ENCODE measurements at places on chromosomes 13 and 19.
A peak's percentile ranks its signal among the peaks of the same experiment; 100 is the strongest.

DNA sequence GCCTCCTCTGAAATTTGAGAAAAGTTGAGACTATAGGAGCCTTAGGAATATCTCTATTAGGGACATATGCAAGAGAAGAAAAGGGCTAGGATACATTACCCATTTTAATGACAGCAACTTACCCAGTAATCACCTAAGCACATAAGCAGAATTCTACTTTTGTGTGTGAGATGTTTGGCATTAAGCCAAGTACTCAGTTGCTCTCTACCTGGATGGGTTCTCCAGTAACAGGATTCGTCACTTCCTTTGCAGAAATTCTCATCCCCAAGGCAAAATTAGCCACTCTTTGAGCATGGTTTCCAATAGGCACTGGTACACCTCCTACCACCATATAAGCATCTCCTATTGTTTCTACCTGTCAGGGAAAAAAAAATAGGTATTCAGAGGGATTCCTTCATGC, 95.1 kb downstream of the C13orf42 start:
- no peak for DNase-seq

GRCh38 chr13:99086267-99087097, 108.6 kb upstream of the DOCK9 start:
- peak; percentile 75 for DNase-seq

GRCh38 chr13:100476963-100477362, 111.6 kb downstream of the GGACT start:
- no peak for DNase-seq

DNA sequence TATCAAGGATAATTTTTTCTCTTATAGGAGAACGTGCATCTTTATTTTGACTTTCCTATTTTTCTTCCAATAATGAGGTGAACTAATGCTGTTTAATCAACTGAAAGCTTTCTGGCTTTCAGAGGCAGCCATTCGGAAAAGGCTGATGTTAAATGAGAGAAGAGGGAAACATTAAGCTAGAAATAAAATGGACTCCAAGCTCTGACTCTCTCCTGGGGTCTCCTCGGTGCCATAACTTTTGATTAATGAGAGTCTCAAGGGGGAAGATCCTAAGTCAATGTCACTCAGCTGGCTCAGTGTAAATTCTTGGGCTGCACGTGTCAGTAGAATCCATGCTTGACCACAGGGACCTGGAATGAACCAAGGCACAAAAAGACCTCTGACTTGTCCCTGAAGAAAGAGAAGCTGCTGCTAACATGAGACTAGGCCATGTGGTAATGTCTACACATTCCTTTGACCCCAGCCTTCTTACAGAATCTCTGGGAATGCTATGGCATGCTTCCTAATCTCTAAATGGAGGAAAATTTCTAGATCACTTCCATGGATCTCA, 152.2 kb upstream of the RFC3 start:
- DNase-seq = no peak

- peak; percentile 36 for DNase-seq
These were observed 42.2 kb downstream of the GATAD2A start for GRCh38 chr19:19447536-19448237.

DNA sequence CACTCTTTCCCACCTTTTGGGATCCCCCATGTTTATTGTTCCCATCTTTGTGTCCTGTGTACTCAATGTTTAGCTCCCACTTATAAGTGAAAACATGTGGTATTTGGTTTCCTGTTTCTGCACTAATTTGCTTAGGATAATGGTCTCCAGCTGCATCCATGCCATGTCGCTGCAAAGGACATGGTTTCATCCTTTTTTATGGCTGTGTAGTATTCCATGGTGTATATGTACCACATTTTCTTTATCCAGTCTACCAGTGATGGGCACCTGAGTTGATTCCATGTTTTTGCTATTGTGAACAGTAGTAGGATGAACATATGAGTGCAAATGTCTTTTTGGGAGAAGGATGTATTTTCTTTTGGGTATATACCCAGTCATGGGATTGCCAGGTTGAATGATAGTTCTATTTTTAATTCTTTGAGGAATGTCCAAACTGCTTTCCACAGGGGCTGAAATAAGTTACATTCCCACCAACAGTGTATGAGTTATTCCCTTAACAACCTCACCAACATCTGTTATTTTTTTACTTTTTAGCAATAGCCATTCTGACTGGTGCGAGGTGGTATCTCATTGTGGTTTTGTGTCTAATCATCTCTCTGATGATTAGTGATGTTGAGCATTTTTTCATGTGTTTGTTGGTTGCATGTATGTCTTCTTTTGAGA, 55.7 kb upstream of the MEDAG start:
- DNase-seq = no peak

DNA sequence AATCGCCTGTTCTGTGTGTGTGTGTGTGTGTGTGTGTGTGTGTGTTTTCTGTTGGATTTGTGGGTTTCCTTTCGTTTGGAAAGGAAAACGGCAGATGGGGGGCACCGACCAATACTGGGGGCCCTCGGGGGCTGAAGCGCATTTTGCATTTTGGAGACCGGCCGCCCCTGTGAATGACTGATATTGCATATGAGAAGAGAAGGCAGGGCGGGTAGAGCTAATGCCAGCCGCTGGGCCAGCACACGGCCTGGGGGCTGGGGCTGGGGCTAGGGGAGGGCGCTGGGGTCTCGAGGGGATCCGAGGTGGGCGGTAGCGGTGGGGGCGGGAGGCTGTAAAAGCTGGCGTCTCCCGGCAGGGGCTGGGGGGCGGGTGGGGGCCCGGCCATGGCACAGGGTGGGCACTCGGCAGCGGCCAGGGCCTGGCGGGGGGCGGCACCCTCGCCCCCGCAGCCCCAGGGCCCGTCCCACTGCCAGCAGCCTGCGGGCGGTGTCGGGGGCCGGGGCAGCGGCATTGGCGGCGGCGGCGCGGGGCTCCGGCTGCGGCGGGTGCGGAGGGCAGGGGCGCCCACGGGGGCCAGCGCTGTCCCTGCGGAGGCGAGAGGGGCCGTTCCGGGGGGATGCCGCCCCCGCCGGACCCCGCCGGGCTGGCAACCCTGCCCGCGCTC, 11.2 kb downstream of the ANO8 start:
- DNase-seq = no peak

GRCh38 chr13:50089633-50090032, 74.4 kb downstream of the KCNRG start:
- no peak for DNase-seq

DNA sequence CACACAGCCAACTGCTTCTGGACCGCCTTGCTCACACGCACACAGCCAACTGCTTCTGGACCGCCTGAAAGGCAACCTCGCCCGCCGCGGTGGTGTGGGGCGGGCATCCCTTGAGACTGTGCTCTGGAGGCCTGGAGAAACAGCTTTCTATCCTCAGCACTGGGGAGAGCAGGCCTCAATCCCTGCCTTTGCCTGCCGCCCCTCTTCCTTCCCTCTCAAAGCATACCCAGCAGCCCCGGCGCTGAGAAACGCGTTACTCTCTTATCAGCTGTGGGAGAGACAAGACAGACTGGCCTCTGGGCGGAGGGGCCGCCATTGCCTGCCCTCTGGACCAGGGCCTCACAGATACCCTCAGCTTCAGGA, 2.9 kb downstream of the LIPE start:
- peak; percentile 46 for DNase-seq

DNA sequence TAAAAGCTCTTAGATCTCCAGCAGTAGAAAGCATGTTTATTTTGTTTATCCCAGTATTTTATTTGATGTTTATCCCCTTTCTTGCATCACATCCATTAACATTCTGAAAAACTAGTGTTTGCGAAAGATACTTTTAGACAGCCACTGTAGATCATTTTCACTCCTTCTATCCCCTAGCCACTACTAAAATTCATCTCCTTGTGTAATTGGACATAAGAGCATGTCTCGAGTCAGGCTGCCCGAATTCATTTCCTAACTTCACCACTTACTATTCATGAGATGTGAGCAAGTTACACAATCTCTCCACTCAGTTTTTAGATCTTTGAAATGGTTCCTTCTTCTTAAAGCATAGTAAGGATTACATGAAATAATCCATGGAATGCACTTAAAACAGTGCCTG, 514.0 kb downstream of the KLF5 start:
- DNase-seq = no peak

- no peak for DNase-seq
These were observed 356.9 kb downstream of the NDFIP2 start for GRCh38 chr13:79837741-79838450.

GRCh38 chr13:99459099-99459850, 42.0 kb upstream of the TM9SF2 start:
- no peak for DNase-seq

- DNase-seq = no peak
These were observed 43.0 kb downstream of the ZAR1L start for GRCh38 chr13:32272021-32272683.

GRCh38 chr19:28457620-28458019, 755.3 kb downstream of the UQCRFS1 start:
- no peak for DNase-seq

- DNase-seq = no peak
These were observed 386 bp downstream of the RRAS start for GRCh38 chr19:49639401-49640112.

DNA sequence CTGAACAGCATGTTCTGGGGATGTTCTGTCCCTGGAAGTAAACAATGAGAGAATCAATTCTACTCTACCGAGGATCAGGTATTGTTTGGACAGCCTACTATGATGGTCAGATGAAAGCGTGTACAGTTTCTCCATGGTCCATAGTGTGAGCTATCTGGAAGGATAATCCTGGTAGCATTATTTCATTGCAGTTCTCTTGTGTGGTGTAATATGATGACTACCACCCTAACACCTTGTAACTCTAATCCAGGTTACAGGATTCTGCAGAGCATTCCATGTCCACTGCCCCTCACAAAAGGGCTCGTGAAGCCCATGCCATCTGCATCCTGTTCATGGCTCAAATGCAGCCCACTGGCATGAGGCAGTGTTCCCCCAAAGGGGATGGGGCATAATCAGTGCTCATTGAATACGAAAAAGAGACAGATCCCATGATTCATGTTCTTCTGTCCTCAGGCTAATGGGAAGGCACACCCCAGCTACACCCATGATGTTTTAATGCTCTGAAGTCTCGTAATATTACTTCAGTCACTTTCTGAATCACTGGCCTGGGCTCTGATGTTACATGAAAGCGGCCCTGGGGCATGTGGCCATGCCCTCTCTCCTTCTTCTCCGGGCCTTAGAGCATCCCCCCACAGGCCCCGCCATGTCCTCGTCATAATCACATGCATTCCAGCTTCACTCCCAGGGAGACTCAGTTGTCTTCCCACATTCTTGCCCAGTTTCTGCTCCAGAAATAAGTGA, 68.4 kb downstream of the HSPH1 start:
- DNase-seq = no peak

DNA sequence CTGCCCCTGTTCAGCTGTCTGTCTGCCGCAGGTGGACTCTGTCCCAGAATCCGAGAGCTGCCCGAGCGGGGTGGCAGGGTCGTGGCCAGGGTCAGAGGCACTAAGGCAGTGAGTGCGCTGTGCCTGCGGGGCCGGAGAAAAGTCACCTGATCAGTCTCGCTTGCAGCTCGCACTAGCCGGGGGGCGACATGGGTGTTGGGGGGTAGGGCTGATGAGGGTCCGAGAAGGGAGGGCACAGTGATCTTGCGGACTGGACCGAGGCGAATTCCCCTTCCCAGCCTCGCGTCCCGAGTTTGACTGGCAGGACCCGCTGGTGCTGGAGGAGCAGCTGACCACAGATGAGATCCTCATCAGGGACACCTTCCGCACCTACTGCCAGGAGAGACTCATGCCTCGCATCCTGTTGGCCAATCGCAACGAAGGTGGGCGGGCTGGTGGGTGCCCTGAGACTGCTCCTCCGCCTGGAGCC, 627 bp downstream of the GCDH start:
- DNase-seq = no peak

- no peak for DNase-seq
These were observed 14.2 kb downstream of the FBXO46 start for GRCh38 chr19:45716359-45717130.

DNA sequence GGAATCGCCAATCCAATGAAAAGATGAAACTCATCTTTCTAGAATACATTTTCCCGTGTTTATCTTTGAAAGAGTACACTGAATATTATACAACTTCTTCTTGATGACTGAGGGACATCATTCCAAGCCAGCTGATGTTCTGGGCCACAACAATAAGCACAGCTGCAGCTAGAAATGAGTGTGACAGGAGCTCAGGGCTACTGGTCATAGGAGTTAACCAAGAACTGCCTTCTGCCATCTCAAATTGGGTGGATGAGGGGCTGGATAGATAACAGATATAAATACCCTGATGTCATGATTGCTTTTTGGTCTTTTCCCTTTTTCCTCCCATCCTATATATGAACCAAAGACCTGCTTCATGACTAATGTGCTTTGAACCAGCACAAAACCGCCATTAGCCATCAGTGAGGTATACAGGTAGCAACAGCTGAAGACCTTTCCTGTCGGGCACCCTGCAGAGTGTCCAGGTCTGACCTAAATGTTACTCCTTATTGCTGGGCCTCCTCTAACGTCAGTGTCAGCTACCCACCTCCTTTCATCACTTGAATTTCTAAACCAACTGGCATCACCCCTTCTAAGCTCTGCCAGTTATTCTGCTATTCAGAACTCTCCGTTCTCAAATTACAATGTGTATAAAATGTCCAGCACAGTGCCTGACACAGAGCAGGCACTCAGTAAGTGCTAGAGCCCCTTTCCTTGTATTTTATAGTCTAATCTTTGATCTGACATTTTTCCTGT, 178.2 kb downstream of the ENOX1 start:
- no peak for DNase-seq

- no peak for DNase-seq
These were observed 237.7 kb upstream of the DACH1 start for GRCh38 chr13:72104656-72105180.

GRCh38 chr13:113047587-113047986, 58.0 kb upstream of the F7 start:
- DNase-seq = no peak

- DNase-seq = no peak
These were observed 31.2 kb downstream of the MPHOSPH8 start for GRCh38 chr13:19664481-19665230.

DNA sequence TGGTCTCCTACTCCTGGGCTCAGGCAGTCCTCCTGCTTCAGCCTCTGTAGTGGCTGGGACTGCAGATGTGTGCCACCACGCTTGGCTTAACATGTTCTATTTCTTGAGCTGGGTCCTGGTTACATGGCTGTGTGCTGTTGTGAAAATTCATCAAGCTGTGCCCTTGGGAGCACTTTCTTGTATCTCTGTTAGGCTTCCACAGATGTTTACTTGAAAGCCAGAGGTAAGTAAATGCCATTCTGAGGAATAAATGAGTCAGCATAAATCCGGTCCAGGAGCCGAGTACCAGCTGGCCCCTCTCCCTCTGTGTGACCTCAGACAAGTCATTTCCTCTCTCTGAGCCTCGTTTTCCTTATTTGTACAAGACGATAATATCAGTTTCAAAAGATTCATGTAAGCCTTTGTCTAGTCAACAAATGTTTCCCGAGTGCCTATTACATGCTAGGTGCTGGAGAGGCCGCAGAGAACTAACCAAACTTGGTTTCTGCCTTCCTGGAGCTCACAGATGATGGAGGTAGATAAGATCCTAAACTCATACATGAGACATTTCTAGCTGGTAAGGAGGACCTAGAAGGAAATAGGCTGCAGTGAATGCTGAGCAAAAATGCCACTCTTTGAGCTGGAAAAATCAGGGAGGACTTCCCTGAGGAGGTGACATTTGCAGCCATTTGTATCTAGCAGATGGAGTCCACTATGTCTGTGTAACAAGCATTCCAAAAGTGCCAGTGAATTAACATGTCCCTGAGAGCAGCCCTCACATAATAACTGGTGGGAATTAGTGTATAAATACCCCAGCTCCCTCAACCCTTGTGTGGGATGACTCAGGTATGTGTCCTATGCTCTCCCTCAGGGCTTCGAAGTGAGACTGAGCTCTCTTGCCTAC, 2.7 kb upstream of the RASAL3 start:
- DNase-seq = peak; percentile 39

- DNase-seq = no peak
These were observed 61.4 kb upstream of the ZNF835 start for GRCh38 chr19:56732976-56733375.
